GM06990 (cell line): ENCODE measurements at places on chromosomes 1 and 21.

GRCh38 chr1:176602388-176603004, 139.5 kb downstream of the PAPPA2 start:
- no peak for DNase-seq

DNA sequence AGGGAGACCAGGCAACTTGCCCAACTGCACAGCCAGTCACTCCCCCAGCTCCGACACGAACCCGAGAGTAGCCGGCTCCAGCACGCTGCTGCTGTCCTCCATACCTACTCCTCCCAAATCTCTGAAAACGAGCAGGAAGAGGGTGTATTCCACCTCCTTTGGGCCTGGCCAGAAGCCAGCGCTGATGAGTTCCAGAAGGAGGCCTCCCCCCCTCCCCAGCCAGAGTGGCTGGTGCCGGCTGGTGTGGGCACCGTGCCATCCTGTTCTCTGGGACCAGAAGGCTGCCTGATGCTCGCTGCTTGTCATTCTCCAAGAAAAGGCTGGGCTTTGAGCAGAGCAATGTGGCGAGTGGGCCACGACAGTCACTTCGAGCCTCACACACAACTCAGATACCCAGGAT, 22.2 kb downstream of the KCNN3 start:
- DNase-seq: no peak

GRCh38 chr1:221117548-221117951, 238.3 kb downstream of the HLX start:
- DNase-seq: no peak

- DNase-seq: no peak
These were observed 156.0 kb upstream of the PTBP2 start for GRCh38 chr1:96565546-96565945.

DNA sequence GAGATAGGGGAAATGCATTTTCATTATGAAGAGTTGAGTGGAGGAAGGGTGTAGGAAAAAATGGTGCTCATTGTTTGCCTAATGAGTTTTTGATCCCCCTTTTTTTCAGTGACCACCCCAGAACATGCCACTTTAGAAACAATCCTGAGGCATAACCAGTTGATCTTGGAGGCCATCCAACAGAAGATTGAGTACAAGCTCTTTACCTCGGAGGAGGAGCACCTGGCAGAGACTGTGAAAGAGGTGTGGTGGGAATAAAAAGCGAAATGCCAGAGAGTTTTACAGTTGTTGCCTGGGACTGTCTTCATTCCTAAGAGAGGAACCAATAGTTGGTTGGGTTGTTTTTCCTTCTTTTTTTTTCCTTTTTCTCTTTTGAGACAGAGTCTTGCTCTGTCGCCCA, 54.3 kb upstream of the EPHA8 start:
- DNase-seq: no peak

DNA sequence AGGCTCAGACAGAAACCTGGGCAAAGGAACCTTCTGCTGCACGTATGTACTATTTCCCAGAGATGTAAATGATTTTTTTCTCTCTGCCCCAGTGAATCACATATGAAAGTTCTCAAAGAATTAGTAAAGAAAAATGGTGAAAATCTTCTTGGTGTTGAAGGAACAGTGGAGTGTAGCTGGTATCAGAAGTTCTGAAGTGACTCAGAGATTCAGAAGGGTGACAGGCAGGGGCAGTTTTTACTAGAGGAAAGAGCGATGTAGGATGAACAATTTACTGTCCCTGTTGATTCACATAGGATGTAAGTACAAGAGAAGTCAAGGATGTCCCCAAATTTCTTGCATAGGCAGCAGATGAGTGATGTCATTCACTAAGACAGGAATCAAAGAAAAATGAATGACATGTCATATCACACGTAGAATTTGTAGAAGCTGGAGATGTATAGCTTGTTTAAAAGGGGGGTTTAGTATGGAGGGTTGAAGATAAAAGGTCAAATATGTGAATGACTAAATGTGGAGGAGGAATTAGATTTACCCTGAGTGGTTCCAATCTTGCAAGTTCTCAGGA, 26.4 kb downstream of the WLS start:
- DNase-seq: no peak

DNA sequence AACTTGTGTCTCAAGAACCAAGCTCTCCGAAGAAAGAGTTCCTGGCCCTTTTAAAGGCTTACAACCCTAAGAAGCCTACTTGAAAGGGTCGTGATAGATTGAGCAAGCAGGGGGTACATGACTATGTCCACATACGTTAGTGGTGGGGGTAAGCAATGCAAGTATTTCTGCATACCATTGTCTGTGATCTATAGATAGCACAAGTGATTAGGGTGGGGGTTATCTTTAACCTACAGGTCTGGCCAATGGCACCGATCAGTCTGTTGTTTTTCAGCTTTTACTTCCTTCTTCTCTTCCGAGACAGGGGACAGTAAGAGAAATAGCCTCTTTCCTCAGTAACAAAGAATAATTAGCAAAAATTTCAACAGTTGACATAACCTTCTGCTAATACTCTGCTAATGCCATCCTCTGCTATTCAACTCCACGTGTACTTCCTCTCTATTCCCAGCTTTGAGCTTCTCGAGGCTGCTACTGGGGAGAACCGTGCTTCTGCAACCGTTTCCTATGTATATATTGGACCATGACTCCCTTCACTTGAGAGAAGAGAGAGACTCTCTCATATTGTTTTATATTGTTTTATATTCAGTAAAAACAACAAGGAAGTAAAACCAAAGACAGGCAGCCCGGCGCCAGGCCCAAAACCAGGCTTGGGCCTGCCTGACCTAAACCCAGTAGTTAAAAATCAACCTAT, 727.7 kb upstream of the NCAM2 start:
- no peak for DNase-seq

- DNase-seq: no peak
These were observed 14.2 kb upstream of the RGS4 start for GRCh38 chr1:163055005-163055404.

GRCh38 chr1:232438476-232438875, 191.5 kb downstream of the SIPA1L2 start:
- no peak for DNase-seq

GRCh38 chr1:221606256-221606655, 135.6 kb downstream of the DUSP10 start:
- no peak for DNase-seq

- no peak for DNase-seq
These were observed 39.6 kb upstream of the COL6A1 start for GRCh38 chr21:45941717-45942546.

- DNase-seq: no peak
These were observed 364.1 kb upstream of the LYPLAL1 start for GRCh38 chr1:218809625-218810024.

DNA sequence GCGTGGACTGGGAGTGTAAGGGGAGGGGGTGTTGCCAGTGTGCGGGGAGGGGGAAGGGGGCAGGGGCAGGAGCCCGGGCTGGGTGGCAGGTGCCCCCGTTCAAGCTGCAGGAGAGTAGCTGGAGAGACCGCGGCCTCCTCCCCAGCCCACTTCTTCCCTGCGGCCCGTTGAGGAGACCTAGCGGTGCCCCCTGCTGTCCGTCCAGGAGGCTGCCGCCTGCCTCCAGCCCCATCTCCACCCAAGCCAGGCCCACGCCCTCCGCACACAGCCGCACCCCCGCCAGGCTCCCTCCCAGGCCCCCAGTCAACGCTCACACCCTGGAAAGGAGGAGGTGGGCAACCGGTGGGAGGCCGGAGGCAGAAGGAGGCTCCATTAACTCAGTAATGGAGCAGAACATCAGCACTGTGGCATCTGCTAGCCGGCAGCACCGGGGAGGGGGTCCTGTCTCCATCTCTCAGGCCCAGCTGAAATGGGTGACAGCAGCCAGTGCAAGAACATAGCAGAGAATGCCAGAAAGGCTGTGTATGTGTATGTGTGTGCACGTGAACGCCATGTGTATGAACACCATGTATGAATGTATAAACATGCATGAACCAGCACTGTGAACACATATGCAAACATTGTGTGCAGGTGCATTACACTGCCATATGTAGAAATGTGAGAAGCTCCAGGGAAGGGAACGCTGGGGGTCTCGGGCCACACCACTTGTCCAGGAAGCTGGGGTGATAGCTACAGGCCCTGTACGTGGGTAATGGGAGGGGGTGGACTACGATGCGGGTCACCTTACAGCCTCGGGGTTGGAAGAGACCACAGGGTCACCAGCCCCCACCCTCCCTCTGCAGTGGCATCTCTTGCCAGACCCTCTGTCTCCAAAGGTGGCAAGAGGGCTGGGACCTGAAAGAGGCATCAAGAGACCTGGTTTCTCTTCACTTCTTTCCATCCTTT, 84.6 kb downstream of the SYT2 start:
- DNase-seq: peak; percentile 46

DNA sequence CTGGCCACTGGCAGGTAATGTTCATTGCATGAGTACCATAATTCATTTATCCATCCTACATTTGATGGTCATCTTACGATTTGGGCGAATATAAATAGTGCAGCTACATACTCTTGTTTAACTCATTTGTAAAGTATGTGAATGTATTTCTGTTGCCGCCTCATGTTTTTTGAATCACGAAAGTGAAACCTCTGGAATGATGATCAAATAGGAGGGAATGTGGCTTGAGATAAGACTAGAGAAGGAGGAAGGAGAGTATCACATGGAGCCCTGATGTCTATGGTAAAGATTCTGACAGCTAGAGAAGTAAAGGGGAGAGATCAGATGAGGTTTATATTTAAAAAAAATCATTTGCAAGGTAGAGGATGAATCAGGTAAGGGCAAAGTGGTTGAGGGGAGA, 8.0 kb downstream of the MRPS14 start:
- no peak for DNase-seq

DNA sequence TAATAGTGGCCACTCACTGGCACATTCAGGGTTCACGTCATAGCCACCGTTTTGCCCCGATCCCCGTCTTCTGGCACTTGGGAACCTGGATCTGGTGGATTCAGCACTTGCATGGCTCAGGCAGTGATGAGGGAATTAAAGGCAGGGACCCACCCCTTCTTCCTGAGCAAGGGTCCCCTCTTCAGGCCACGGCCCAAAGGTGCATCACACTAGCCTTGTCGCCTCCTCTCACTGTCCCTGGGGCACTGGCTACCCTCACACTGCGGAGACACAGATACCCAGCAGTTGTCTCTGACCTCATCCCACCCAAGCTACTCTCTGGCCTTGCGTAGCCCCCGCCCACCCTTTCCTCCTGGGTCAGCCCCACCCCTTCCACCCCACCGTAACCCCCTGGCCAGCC, 19.9 kb upstream of the LDLRAP1 start:
- no peak for DNase-seq

DNA sequence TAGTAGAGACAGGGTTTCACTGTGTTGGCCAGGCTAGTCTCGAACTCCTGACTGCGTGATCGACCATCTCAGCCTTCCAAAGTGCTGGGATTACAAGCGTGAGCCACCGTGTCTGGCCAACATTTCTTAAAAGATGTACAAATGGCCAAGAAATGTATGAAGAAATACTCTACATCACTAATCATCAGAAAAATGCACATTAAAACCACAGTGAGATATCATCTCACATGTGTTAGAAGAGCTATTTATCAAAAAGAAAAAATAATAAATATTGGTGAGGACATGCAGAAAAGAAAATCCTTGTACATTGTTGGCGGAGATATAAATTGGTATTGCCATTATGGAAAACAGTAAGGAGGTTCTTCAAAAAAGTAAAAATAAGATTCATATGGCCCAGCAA, 33.6 kb upstream of the TNFSF18 start:
- no peak for DNase-seq

DNA sequence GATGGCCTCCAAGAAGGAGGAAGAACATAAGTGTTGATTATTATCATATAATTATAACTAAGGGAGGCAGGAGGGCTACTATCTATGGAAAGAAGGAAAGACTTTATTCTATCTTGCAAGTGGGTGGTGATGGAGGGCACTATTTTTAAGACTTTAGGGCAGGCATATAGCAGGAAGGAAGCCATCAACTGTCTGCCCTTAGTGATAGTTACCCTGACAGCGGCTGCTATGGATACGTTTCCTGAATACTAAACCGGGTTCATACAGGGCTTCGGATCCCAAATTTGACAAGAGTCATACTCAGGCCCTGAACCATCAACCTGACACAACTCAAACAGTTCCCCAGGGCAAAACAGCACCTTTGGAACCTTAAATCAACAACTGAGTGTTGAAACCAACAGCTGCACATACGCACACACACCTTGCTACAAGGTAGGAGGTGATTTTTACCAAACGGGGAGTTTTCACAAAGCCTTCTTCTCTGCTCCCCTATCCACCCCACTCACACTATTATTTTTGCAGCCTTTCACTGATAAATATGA, 397.2 kb downstream of the OMA1 start:
- DNase-seq: no peak
